ENCODE measurements at places on chromosomes 6 and 20.

GRCh38 chr20:50686821-50687220 is 4.5 kb downstream of the RIPOR3 start:
- no peak for DNase-seq

DNA sequence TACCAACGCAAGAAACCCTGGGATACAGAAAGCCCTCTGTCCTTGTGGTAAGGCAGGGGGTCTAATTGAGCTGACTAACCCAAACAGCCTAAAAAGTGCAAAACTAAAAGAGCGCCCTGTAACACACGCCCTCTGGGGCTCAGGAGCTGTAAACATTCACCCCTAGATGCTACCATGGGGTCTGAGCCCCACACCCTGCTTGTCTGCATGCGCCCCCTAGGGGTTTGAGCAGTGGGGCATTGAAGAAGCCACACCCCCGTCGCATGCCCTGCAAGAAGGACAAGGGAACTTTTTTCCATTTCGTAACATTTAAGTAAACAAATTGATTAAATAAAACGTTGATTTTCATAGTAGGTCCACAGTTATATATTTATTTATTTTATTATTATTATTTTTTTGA is 616.9 kb upstream of the MAN1A1 start:
- DNase-seq, result no peak

GRCh38 chr20:37355252-37356180 is 9.6 kb downstream of the SRC start:
- DNase-seq, result no peak

GRCh38 chr6:170277893-170278742 is 12.8 kb downstream of the DLL1 start:
- DNase-seq, result no peak

GRCh38 chr20:32702706-32703425 is 29.1 kb upstream of the C20orf203 start:
- DNase-seq, result no peak

GRCh38 chr6:92147246-92147645 is 1272.1 kb downstream of the EPHA7 start:
- DNase-seq, result no peak

- no peak for DNase-seq
Measured at GRCh38 chr6:79625746-79626145, 5.4 kb upstream of the SH3BGRL2 start.

- no peak for DNase-seq
Measured at GRCh38 chr20:63889241-63890200, 5.4 kb upstream of the DNAJC5 start.

DNA sequence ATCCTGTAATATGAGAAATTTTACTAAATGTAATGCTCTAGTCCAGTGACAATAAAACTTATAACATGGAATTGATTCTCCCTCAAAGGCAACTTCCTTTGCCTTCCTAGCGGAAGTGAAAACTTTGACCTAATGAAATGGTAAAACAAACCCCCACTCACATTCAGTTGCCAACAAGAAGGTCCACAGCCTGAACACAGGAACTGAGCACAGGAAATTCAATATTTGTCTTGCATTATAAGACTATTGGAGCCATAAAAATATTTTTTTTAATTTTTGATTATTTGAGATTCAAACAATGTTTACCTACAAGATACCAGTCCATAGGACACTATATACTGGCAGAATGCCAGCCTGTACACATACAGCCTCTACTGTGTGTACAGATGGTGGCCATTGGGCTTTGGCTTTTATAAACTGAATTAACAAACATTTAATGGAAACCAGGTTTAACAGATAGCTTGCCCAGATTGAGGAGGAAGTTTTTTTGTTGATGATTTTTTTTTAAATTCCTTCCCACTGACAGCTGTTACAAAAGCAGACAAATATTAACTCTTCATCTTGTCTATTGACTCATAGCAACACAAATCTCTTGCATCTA is 481.5 kb upstream of the JAG1 start:
- DNase-seq, result no peak
